EL (cell line): ENCODE measurements at places on chromosomes 2 and 18.

GRCh38 chr18:55588111-55588869 is at the start of gene TCF4:
Gene TCF4 (minus strand): TSS chr18:55588192. CDS start chr18:55587116, 1,076 bp downstream.
- peak; percentile 65 for DNase-seq

- DNase-seq = peak; percentile 84
Observed at GRCh38 chr2:18829251-18829902, 240.0 kb upstream of the NT5C1B start.

DNA sequence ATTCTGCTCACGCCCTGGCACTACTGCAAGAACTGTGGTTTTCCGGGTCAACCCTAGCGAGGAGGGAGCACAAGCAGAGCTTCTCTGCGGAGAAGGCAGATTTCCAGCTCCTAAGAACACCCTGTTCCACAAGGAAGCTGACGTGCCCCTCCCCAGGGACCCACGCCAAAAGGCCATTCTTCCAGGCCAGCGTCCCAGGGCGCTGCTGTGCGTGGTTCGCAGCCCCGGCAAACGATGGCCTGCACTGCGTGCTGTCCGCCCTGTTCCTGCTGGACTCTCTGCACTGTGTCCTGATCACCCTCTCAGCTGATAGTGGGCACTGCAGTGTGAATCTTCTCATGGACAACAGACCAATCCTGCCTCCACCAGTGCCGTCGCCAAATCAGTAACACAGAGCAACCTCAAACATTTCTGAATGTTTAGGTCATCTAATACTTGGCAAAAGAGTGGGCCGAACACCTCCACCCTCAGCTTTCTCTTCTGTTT is 49.1 kb downstream of the ADI1 start:
- peak; percentile 89 for DNase-seq

DNA sequence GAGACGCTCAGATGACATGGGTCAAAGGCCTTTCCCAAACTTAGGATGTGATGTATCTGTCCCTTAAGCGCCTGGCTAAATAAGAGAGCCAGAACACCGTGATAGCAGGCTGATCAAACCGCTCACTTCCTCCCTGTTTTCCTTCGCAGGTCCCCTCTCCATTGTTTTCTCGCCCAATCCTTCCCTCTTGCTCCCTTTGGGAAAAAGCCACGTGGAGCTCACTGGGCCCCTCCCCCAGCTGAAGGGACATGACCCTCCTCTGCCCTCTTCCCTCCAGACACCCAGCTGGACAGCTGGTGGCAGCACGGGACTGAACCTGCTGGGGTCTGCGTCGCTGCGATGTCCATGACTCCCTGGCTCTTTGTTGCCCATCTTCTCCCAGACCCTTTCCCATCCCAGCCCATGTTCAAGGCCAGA is 201.7 kb downstream of the TNS1 start:
- DNase-seq = no peak

DNA sequence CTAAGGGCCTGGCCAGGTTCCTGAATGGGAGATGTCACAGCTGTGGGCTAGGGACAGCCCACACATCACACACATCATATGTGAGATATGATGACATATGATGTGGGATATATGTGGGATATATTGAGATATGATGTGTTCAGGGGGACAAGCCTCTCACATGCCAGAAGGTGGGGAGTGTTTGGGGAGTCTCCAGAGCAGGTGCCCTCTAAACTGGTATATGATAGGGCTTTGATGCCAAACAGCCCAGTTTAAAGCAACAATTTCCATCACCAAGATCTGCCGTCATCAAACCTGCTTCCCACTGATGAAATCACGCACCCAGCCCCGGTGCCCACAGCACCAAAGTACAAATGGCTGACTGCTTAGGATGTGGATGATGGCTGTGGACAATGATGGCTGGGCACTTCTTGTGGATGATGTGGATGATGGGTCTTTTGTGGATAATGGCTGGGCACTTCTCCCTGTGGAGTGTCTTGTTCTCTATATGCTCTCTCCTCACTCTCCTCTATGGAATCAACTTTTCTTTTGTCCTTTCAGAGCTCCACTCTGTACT is 50.9 kb downstream of the FBLN7 start:
- no peak for DNase-seq

GRCh38 chr2:209905691-209906090 is 96.7 kb upstream of the RPE start:
- no peak for DNase-seq

GRCh38 chr2:97728091-97728731 is 14.8 kb downstream of the ZAP70 start:
- no peak for DNase-seq

- no peak for DNase-seq
Observed at GRCh38 chr2:222554517-222554916, 101.4 kb downstream of the FARSB start.

- DNase-seq = no peak
Observed at GRCh38 chr18:40152859-40153258, 1802.2 kb upstream of the PIK3C3 start.

DNA sequence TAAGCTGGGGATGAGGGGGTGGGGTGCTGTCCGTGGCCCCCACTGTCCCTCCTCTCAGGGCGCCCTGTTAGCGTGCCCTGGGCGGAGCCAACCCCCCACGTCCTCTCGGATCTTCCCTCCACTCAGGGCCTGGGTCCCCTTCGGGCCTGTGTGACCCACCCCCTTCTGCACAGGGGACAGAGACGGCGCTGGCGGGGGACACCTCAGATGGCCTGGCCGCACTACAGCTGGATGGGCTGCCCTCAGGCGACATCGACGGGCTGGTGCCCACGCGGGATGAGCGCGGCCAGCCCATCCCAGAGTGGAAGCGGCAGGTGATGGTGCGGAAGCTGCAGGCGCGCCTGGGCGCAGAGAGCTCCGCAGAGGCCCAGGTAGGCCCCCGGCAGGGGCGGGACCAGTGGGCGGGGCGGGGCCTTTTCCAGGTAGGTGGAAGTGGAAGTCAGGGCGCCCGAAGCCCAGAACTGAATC is 9.9 kb upstream of the KLHL30 start:
- DNase-seq = no peak

DNA sequence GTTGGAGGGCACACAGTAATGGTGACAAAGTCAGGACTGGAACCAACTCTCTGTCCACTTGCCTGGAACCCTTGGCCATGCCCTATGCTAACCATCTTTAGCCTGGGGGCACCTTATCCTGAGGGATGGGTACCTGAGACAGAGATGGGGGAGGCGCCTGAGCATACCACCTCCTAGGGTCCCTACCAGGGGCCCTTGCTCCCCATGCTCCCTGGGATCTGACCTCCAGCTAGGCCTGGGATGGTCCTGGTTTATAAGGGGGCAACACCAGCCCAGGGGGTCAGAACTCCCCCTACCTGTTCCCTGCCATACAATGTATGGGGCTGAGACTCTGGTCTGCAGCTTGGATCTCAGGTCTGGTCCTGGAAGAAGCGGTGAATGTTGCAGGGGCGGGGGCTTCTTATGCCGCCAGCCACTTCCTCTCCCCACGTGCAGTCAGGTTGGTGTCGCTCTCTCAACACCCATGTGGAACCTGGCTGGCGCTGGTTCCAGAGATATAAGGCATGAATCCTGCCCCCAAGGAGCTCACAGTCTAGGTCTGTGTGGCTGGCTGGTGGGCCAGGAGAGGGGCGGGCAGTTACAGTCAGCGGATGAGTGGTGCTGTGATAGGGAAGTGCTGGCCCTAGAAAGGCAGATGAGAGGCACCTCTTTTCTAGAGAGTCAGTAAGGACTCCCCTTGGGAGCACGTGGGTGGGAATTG is 3.8 kb upstream of the TOGARAM2 start:
- DNase-seq = no peak

DNA sequence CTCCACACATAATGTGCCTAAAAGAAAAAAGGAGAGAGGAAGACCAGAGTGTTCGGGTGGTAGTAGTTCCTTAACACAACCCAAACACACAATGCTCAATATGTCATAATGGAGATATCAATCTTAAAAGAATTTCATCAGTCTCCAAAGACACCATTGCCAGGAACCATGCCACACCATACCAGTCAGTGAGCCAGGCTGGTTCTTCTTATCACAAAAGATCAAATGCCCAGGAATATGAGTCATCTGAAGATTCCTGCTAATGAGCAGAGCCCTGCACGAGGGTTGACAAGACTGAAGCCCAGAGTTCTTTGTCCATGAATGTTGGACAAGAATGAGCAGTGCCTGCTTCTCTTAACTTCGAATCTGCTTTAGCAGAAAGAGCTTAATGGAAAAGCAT is 262.3 kb downstream of the ZNF516 start:
- peak; percentile 24 for DNase-seq

DNA sequence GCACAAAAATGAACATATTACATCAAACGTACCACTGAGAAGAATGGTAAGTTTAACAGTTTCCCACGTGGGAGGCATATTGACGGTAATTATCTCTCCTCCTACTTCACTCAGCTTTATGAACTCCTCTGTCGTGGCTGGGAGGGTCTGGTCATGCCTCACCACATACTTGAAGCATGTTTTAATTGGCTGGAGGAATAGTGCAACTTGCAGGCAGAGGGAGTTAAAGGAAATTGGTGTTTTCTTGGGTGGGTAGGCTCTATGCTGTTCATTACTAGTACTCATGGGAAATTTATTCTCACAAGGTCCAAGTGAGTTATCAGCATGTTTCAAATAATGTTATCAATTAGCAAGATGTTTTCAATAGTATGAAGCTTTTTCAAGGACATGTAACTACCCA is 767.0 kb downstream of the PLCL1 start:
- no peak for DNase-seq

DNA sequence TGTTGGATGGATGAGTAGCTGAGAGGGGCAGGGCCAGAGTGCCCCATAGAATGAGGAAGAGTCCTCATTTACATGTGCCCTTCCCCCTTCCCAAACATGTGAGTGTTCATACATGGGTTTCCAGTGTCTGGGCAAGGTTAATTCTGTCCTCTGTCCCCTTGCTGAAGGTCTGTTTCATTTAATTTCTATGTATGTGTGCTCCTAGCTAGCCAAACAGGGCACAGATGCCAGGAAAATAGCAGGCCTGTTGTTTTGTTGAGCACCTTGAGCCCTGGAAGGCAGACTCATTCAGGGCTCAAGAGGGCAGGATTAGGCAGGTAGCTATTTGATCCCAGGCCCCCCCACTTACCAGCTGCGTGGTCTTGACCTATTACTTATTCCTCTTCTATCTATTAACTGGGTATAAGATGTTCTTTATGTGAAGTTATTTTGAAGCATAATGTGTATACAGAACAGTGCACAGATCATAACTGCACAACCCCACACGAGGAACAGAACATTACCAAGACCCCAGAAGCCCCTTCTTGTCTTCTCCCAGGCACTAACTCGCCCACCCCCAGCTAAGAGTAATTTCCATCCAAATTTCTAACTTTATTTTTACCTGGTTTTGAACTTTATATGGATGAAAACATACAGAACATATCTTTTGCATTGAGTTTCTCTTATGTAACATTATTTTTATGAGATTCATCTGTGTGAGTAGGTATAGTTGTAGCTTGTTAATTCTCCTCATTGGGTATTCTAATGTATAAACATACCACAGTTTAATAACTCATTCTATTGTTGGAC is 164.3 kb downstream of the RPIA start:
- no peak for DNase-seq

- DNase-seq = no peak
Observed at GRCh38 chr2:240819858-240820606, at the start of gene KIF1A. Gene KIF1A (minus strand): TSS chr2:240820219. CDS start chr2:240797752, 22,467 bp downstream.

DNA sequence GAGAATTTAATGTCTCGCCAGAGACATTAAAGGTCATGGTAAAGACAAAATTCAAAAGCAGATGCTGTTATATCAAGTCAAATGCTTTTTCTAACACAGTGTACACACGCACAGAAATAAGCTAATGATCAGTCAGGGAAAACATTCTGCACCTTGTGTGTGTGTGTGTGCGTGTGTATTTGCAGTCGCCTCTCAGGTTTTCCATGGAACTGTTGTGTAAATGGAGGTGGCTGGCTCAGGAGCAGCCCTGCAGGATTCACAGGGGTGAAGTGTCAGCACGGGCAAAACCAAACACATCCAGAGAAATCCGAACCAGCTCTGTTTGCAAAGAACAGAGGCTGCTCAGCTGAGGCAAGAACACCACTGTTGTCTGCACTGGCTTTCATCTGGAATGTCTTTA is 76.2 kb upstream of the YWHAQ start:
- no peak for DNase-seq

- no peak for DNase-seq
Observed at GRCh38 chr2:128219891-128220290, 98.8 kb downstream of the HS6ST1 start.

DNA sequence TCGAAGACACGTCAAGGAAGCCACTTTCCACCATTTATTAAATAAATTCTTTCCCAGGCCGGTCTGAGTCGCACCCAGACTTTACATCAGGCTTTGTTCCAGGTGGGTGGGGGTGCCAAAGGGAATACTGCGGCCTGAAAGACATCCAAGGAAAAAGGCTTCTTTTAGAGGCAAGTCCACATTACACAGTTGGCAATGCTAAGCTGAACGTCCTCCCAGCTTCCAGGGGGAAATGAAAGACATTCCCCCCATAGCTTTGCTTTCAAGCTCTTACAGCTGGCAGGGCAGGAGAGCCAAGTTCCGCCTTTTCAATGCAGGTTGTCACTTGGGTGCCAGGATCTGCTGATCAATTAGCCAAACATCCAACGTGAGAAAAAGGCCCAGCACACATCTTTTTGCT is 36.5 kb upstream of the PTPN4 start:
- no peak for DNase-seq

- peak; percentile 30 for DNase-seq
Observed at GRCh38 chr2:130183512-130184373, 1.7 kb downstream of the MZT2B start.

DNA sequence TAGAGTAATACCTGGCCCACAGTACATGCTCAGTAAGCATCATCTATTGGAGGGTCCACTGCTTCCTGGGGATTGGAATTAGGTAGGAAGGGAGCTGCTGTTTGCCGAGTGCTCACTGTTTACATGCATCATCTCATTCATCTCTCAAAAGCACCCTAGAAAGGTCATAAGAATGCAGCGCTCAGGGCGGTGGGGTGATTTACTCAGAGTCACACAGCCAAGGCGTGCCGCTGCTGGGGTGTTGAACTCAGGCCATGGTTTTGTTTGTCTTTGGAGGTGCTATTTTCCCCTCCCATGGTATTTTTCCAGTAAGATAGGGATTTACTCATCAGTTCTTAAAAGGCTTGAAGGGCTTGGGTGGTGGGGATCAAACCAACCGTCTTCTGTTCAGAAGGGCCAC is 227.5 kb downstream of the LDLRAD4 start:
- no peak for DNase-seq

DNA sequence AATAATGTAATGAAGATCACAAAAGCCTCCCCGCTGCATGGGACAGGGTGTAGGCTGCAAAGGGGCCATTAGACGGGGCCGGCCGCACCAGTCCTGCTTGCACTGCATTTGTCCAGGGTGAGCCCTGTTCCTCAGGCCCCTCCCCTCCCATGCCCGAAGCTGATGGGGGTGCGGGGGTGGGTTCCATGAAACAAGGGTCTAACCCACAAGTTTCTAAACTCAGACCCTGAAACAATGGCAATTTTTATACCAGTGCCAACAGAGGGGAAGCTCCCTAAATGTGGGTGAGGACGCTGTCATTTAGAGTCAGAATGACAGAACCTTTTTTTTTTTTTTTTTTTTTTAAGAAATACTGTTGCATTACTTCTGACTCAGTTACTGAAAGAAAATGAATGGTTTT is 39.7 kb downstream of the HS6ST1 start:
- no peak for DNase-seq

- no peak for DNase-seq
Observed at GRCh38 chr18:11037533-11038240, 111.7 kb downstream of the PIEZO2 start.

GRCh38 chr2:197216361-197216979 is 94.1 kb downstream of the ANKRD44 start:
- DNase-seq = no peak

- peak; percentile 79 for DNase-seq
Observed at GRCh38 chr18:63444580-63444979, 22.3 kb upstream of the VPS4B start.
